EH (cell line): ENCODE measurements at places on chromosomes 2 and 18.

GRCh38 chr18:44789710-44790109, 109.0 kb downstream of the SETBP1 start:
- DNase-seq: peak; percentile 71

DNA sequence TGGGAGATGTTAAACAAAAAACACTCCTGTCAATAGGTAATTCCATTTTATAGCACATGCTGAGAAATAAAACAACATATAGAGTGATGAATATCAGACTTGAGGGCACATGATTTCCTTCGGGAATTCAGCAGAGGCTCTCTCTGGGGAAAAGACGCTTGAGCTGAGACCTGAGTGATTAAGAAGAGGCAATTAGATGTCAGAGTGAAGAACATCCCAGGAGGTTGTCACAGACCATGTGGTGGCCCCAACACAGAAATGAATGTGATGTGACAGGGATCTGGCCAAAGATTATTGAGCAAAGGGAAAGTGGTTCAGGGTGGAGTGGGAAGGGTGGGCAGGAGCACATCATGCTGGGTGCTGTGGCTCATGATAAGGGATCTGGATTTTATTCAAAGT, 254.7 kb downstream of the RAD51AP2 start:
- no peak for DNase-seq

DNA sequence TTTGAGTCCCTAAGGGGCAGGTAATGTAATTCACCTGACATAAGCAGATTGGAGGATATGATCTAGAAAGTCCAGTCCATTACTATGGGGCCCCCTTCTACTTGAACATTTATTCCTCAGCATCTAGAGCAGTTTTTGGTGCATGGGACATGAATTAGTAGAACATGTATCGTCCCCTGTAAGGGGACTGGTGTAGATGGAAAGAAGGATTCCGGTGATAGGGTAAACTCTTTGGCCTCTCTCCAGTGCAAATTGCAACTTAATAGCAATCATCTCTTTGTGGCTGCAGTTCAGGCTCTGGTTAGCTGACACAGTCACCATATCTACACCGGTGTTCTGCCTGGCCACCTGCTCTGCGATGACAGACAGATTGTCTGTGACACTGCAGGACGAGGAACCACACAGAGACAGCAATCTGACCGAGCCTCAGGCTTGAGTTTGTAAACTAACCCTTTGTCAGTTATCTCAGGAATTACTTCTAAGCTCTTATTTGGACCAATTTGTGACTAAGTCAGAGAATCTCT, 6.4 kb upstream of the SLC8A1 start:
- peak; percentile 20 for DNase-seq

- DNase-seq: no peak
Observed at GRCh38 chr2:80074321-80075070, 230.1 kb downstream of the LRRTM1 start.

GRCh38 chr2:47086571-47086970, 68.5 kb downstream of the STPG4 start:
- DNase-seq: no peak

DNA sequence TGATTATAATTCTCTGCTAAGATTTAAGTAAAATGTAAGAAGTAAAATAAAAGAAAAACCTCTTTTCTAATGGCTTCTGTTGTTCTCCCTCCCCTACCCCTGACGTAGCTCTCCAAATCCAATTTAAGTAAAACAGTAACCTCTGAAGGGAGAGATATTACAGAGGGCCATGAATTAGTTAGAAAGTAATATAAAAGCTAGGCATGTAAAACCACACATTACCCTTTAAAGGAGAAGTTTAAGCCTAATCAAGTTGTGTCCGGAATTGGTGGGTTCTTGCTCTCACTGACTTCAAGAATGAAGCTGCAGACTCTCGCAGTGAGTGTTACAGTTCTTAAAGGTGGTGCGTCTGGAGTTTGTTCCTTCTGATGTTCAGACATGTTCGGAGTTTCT, 116.9 kb upstream of the SCN7A start:
- DNase-seq: no peak

- DNase-seq: peak; percentile 53
Observed at GRCh38 chr2:120892967-120893667, 157.4 kb downstream of the GLI2 start.

- peak; percentile 2 for DNase-seq
Observed at GRCh38 chr2:94622113-94622618, 249.1 kb upstream of the TEKT4 start.

- peak; percentile 93 for DNase-seq
Observed at GRCh38 chr2:163266772-163267171, 428.2 kb upstream of the KCNH7 start.

DNA sequence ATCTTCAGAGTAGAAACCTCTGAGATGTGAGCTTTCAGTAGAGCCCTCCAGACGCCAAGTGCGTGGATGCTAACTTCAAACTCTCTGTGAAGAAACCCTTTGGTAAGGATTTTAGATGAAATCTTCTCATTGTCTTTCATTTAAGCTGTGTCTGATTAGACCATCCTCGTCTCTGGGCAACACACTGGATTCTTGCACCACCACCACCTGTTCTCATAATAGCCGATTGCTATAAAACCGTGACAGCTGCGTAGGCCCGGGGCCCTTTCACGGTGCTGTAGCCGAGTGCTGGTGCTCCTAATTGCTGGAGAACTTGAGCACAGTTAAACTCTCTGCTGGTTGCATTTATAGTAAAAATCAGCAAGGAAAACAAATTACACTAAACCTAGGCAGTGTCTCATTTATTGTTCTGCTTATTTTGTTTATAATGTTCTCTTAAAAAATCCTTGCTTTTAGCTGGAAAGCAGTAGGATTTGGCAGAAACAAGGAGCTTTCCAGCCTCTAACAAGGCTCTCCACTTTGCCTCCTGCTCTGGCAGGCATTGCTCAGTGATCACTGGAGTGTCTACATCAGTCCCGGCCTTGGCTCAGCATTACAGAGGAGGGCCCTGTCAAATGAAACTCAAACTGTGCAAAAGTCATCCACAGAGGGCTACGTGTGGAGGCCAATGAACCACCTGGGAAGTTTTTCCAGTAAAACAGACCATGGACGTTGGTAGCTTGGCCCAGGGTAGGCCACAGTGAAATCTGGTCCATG, 40.9 kb upstream of the MBP start:
- no peak for DNase-seq

GRCh38 chr18:59885579-59886163, 14.1 kb upstream of the PMAIP1 start:
- DNase-seq: peak; percentile 91

DNA sequence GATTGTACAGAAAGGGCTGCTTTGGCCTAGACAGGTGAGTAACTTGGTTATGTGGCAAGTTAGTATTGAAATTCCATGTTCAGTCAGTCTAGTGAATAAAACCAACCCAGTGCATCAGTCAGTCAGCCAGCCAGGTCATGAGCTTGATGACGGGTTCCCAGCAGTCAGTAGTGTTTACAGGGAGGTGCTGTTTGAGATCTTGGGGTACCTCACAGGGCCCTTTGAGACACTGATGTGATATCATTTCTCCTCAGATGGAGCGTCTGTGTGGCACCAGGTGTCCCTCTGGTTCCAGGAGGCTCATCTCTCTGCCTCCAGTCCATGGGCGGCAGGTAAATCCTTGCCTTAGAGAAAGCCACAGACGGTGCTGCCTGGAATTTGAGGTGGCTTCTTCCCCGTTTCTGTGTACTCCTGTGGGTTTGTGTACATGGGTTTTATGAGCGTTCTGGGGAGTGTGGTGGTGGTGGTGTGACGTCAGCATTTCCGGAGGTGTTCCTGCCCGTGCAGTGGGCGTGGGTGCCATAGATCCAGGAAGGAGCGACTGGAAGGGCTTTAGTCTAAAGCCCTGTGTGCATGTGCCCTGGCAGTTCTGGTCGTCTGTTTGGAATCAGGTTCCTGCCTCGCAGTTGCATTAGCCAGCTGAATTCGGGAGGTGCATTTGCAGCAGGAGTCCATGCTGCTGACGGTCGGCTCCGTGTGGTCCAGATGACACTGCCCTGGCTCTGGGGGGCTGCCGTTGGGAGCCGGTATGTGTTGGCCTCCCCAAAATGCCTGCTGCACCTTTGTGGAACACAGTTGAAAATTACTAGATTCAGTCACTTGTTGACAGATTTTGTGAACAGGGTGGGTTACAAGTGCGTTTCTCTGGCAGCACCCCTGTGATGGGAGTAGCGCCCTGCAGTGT, 2.1 kb downstream of the CTDP1 start:
- DNase-seq: no peak

DNA sequence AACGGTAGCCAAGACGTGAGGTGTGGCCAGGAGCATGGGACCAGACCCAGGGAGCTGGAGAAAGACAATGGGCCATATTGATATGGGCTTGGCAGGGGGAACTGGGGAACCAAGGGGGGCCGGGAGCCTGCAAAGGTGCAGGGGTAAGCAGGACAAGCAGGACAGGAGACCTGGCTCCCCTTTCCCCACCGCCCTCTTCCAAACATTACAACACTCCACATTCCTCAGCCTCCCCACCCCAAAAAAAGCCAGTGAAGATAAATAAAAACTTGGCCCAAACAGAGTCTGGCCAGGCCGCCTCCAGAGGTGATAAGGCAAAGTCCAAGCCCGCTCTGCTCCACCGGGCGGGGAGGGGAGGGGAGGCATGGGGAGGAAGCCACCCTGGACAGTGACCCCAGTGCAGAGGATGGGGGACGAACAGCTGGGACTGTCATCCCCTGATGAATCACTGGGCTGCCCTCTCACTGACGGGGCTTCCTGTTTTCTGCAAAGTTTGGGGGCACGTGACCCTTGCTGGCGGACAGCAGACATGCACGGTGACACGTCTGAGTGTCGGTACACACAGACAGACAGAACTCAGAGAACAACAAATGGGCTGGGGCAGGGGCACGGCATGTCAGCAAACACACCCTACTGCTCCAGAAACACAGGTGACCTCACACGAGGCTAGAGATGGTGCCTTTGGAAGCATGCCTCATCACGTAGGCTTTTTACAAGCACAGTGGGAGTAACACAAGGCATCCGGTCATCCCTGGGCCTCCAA, 100.2 kb downstream of the TNS1 start:
- DNase-seq: peak; percentile 86

DNA sequence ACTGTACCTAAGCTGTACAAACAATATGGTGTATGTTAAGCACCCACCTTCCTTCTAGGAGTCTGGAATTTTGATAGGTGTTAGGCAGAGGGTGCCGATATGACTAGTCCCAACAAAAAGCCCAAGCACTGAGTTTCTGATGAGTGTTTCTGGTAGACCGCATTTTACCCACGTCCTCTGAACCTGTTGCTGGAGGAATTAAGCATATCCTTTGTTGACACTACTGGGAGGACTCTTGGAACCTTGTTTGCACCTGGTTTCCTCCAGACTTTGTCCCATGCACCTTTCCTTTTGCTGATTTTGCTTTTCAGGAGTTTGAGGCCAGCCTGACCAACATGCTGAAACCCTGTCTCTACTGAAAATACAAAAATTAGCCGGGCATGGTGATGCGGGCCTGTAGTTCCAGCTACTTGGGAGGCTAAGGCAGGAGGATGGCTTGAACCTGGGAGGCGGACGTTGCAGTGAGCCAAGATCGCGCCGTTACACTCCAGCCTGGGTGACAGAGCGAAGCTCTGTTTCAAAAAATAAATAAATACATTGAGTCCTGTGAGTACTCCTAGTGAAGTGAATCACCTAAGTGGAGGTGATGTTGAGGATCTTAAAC, 11.4 kb upstream of the SPAST start:
- DNase-seq: no peak

- peak; percentile 32 for DNase-seq
Observed at GRCh38 chr18:6406075-6406909, 8.4 kb downstream of the L3MBTL4 start.

DNA sequence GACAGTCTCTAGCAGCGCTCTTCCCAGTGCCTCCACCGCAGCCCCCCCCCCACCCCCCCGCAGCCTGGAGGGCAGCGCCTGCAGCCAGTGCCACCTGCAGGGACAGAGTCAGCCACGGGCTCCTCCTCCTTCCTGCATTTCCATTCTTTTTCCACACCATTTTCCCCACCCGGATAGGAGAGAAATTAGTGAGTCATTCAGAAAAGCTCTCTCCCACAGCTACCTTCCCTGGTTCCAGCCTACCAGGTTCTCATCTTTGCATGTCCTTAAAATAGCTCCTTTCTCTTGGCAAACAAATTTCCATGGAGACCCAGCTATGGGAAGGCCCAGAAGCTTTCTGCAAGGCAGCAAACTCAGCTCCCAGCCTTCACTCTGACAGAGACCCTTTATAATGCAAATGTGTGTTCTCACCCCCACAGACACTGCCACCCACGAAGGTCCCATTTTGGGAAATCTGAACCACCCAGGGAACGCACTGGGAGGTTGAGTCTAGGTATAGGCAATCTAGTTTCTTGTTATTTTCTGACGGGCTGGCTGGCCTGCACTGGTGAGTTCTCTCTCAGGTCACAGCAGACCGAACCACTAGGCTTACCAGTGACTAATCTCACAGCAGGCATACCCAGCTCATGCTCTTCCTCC, 41.8 kb upstream of the ATG16L1 start:
- DNase-seq: peak; percentile 58

DNA sequence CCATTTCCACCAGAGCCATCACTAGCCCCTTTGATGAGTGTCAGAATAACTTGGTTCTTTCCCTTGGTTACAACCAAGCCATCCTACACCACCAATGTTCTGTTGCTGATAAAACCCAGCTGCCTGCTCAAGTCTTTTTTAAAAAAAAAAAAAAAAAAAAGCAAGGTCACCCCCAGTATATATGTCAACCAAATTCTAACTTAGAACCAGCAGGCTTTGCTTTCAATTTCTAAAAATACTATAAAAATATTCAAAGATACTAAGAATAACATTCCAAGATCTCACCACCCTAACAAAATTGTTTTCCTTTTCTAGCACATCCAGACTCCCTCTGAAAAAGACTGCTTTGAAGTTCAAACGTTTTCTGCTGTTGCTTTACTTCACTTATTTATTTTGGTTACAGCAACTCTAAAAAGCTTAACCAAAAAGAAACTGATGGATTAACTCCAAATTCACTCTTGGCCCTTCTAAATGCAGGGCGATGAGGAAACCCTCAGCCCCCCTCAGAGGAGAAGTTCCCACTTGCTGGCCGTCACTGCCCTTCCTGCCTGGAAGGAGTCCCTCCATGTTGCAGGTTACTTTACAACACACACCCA, 10.9 kb downstream of the UXS1 start:
- peak; percentile 34 for DNase-seq
